ENCODE measurements at places on chromosomes 1 and 21.

DNA sequence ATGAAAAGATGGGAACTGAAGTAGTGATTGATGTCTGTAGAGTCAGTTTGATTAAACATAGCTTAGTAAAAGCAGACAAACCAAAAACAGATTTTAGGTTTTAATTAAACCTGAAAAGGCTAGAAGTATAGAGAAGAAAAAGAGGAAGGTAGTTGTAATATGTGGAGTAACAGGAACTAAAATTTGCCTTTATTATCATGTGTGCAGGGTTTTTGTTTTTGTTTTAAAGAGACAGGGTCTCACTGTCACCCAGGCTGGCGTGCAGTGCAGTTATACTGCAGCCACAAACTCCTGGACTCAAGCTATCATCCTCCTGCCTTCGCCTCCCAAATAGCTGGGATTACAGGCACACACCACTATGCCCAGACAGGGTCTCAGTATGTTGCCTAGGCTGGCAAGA is 6.0 kb downstream of the TOR1AIP1 start:
- no peak for DNase-seq

DNA sequence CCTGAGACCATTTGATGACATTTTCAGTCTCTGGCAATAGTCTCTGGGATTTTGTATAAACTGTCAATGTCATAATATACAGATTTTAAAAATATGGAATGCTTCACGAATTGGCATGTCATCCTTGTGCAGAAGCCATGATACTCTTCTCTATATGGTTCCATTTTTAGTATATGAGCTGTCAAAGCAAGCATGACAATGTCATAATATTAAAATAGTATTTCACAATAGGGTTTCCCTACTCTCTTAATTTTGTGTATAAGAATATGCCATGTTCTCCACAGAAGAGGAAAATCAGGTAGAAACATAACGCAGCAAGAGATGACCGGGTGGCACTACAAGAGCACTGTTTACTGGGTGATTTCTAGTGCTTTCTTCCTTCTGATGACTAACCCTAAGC is 8.3 kb upstream of the DIPK1A start:
- DNase-seq: no peak

DNA sequence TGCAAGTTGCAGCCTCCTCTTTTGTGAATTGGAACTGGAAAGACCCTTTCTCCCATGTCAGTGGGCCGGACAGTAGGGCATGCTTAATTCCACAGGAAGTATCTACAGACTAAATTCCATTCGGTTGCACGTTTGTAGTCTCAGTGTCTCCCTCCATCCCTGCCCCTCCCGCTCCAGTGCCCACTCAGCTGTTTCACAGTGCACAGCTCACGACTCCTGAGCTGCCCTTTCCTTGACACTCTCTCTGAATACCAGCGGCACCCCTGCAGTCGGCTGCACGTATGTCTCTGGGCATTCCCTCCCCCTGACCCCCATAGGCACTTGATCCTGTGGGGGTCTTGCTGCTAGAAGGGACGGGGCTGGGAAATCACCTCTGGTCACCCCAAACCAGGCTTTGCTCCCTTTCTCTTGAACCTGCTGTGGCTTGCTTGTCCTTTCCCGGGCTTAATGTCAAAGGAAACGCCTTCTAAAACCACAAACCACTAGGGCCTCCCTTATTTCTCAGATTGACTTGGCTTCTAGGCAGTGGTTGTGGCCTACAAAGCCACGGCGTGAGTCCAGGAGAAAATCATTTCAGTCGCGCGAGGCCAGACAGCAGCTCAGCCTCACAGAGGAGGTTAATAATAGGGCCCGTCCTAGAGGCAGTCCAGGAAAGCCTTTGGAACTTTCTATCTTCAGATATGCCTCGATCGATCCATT is 365.3 kb upstream of the PROX1 start:
- no peak for DNase-seq

GRCh38 chr1:211722277-211723175 is 47.1 kb upstream of the NEK2 start:
- no peak for DNase-seq

DNA sequence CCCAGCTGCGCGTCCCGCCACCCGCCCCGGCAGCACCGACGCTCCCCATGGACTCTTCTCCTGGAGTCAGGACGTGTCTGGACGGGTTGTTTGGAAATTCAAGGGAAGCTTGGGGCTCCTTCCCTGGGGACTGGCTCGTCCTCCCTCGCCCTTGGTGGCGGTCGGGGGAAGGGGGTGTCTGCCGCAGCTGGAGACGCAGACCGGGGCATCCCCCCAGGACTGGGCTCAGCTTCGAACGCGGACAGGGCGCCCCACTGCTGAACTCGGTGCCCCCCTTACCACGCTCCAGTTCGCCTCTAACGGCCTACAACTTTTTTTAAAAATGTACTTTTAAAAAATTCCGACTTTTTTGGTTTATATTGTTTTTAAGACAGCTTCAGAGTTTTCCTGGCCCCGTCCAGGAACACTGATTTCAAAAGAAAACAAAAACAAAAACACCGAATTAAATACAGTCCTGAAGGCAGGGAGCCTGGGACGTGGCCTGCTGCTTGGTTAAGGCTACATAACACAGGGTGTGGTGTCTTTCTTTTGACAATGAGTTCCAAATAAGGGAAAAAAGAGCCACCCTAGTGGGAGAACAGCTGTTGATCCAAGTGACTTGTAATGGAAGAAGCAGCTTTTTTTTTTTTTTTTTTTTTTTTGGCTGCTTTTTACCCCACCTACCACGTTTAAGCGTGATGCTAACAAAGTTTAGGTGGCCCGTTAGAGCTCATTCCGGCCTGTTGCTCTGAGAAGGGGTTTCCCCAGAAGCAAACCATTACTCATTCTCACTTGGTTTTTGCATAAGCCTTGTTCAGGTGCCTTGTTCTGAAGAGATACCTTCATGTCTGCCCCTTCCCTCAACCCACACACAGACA is 862 bp upstream of the DIPK1A start:
- DNase-seq: peak; percentile 86

Measured in skin of body (tissue), 3 donors.